ENCODE measurements at places on chromosomes 5 and 9.

DNA sequence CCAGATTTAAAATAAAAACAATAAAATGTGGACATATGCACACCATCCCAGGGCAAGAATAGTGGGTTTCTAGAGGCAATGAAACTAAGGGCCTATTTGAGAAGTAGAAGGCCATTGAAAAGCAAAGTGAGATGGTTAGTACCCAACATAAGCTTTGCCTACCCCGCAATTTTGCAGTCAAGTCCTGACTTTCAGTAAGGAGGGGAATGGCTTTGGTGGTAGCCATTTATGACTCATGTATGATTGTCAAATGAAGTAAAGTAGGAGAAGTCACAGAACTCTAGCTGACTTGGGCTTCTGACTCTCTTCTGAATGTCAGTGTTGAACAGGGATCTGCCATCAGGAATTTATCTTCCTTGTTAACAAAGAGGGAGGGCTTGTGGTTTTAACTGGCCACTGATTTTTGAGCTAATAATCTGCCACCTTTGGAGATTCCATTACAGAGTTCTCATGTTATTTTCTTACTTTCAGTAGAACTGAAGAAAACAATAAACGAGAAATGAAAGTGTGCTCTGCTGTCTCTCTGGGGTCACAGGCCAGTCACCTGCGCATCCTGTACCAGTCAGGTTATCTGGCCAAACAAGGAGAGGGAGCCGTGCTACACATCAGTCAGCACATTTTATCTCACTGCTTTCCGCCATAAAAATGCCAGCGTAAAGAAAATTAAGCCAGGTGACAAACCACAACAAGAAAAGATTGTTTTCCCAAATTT, 14.3 kb upstream of the SNCAIP start:
- no peak for DNase-seq

DNA sequence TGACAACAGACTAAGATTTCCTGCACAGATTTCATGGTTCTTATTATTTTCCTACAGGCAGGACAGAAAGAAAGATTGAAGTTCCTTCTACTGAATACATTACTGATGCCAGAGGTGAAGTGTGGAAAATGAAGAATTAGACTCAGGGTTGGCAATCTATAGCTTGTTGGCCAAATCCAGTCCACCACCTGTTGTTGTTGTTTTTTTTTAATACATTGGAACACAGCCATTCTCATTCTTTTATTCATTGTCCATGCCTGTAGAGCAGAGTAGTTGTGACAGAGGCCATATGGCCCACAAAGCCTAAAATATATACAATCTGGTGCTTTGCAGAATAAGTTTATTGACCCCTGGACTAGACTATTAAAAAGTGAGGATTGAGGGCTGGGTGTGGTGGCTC, 5.8 kb upstream of the PLPPR1 start:
- no peak for DNase-seq

DNA sequence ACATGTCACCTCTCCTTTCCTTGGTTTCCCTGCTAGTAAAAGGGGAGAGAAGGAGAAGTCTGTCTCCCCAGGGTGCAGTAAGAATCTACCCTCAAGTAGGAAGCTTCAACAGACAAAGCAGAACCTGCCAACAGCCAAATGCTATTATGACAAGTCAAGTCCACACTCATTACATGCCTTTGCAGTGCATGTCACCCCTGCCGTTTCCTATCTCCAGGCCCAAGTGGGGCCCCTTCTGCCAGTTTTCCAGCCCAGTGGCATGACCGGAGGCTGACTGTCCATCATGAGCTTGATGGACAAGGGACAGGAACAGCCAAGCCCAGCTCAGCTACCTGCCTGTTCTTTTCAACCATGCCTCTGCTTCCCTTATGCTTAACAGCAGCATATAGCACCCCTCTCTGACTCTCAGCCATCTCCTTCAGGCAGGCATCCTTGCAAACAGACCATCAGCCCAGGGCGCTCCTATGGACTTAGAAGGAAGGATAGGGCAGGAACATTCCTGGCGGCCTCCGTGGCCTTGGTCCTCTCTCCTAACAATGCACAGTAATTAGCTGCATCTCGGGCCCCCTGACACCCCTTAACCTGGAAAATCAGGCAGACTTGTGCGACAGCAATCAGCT, 107.2 kb upstream of the RAD23B start:
- DNase-seq = no peak

GRCh38 chr5:38445374-38446028, 110.9 kb downstream of the LIFR start:
- no peak for DNase-seq

- DNase-seq = no peak
Observed at GRCh38 chr9:125106285-125106893, 36.9 kb downstream of the SCAI start.

GRCh38 chr5:32358611-32359010, 45.9 kb upstream of the MTMR12 start:
- no peak for DNase-seq

DNA sequence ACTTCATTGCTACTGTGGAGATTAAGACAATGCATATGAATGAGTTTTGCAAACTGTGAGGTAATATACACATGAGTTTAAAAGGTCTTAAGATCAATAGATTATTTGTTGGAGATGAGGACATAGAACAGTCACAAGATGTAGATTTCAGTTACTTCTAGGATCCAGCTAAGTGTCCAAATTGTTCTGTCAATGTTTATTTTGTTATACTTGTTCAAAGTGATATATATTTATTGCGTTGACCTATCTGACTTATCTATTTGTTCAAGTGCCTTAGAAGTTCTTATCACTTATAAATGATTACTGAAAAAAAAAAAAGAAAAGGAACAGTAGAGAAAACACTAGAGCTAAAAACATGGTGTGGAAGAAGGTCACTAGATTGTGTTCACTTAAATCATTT, 75.6 kb upstream of the GRIN3A start:
- no peak for DNase-seq

DNA sequence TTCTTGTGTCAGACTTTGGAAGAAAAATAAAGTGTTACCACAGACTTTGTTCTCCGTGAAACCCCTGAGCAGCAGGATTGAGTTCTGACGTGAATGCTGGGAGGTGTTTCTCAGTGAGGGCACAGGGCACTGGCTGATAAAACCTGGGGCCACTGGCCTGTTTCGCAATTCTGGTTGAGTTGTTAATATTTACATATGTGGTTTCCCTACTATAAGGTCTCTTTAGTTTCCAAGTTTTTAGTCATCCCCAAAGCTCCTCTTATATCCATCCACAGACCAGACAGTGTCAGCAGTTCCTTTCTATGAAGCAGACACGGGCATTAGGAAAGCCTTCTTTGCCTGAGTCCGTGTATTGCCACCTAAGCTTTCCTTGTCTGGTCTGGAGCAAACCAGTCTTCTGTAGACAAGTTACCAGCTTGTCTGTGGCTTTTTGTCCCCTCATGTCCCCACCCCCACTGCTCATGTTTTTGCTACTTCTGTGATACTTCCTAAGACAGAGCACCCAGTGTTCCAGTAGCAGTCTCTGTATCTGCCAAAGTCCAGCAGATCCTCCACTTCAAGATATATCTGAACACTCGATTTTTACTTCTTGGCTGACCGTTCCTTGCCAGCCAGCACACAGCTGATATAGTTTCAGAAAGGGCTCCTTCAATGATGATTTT, 42.0 kb downstream of the ACO1 start:
- no peak for DNase-seq

DNA sequence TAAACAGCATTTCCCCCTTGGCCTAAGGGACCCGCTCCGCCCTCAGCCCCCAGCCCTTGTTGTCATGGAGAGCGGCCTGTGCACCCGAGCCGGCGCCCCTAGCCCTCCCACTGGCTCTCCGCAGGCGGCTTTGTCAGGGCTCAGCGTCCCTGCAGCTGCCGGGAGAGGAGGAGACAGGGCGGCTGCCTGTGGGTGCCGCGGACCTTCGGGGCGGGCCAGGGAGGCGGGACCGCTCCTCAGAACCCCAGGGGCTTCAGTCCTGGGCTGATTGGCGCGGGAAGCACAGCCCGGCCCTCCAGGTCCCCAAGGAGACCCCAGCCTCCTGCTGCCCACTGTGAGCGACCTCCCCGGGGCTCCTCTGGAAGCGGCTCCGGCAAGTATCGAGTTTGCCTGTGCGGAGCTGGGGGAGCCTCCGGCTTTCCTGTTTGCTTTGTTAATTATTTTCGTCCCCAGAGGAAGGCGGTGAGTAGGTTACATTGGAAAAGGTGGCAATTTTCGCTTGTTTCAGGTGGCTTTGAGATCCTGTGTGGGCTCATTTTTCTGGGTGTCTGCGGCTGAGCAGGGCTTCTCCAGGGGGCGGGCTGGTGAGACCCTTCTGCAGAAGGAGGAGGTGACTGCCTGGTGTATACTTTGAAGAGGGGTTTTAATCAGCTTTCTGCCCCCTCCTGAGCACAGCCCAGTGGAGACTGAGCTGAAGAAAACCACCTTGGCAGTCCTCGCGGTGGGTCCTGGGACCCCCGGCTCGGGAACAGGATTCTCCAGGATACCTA, at the start of gene FGD3:
Gene FGD3, plus strand, starts transcription at position 256 of the 770 bp plus-strand sequence. CDS start 28,734 bp downstream, outside the sequence.
- peak; percentile 74 for DNase-seq

DNA sequence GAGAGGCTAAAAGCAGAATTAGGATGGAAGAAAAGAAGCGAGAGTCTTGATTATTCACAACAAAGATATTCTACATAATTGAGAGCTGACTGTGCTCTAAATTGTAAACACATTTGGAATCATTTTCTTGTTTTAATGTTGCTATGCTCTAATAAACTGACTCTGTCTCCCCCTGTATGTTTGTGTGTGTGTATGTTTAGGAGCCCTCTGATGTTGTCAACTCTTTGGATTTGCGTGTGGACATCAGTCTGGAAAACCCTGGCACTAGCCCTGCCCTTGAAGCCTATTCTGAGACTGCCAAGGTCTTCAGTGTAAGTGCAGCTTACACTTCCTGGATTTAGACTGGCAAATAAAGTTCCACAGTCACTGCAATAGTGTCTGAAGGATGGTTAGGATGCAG, 37.8 kb downstream of the MOCS2 start:
- DNase-seq = no peak

- no peak for DNase-seq
Observed at GRCh38 chr5:173859408-173860159, 28.6 kb upstream of the CPEB4 start.

GRCh38 chr5:130541617-130542221, 623.3 kb downstream of the HINT1 start:
- no peak for DNase-seq

GRCh38 chr5:142293486-142293885, 31.3 kb downstream of the SPRY4 start:
- DNase-seq = no peak

- DNase-seq = no peak
Observed at GRCh38 chr5:140356853-140357725, 2.9 kb upstream of the SLC4A9 start.
